ENCODE measurements at places on chromosomes 13 and 19. TPM values are rescaled to one million over a fixed set of nuclear protein-coding genes. Genes with fewer than 3 reads are reported as not detected.
A peak's percentile ranks its signal among the peaks of the same experiment; 100 is the strongest.

DNA sequence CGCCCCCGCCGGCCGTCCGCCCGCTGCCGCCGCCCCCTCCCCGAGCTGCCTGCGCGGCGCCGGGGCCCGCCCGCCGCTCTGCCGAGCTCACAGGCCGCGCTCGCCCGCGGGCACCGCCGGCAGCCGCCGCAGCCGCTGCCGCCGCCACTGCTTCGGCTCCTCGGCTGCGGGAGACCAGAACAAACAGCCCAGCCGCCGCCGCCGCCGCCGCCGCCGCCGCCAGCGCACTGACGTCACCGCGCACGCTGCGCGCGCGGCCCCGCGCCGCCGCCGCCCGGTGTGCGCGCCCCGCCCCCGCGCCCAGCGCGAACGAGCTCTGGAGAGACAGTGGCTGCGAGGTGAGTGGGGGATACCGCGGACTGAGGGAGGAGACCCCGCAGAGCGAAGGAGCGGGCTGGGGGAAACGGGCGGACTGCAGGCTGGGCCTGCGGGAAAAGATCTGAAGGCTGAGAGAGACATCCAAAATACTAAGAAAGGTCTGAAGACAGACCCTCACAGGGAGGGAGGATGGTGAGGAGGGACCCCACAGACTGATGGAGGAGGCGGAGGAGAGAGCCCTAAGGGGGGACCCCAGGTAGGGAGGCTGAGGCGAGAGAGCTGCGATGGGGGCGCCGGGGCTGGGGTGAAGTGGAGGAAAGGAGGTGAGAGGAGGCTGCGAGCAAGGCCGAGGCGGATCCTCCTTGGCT lies at the start of gene BRD4:
Gene BRD4, minus strand, starts transcription at position 229 of the 686 bp plus-strand sequence. CDS start 59,440 bp downstream, outside the sequence.
- peak within 1 kb of the TSS; percentile 80 for H3K27ac ChIP-seq
- no peaks in the 10 kb centered on the region for H3K36me3 ChIP-seq
- DNase-seq = peak; percentile 79
- H3K27me3 ChIP-seq = no peaks in the 10 kb centered on the region
- H3K4me1 ChIP-seq = no peaks in the 10 kb centered on the region

- H3K27ac ChIP-seq = no peak overlapping the region
- no peaks in the 10 kb centered on the region for H3K4me1 ChIP-seq
- no peak overlapping the region for H3K4me3 ChIP-seq
- DNase-seq = no peak
- H3K27me3 ChIP-seq = no peaks in the 10 kb centered on the region
These were observed 37.7 kb downstream of the CNMD start for GRCh38 chr13:52701728-52702465.

DNA sequence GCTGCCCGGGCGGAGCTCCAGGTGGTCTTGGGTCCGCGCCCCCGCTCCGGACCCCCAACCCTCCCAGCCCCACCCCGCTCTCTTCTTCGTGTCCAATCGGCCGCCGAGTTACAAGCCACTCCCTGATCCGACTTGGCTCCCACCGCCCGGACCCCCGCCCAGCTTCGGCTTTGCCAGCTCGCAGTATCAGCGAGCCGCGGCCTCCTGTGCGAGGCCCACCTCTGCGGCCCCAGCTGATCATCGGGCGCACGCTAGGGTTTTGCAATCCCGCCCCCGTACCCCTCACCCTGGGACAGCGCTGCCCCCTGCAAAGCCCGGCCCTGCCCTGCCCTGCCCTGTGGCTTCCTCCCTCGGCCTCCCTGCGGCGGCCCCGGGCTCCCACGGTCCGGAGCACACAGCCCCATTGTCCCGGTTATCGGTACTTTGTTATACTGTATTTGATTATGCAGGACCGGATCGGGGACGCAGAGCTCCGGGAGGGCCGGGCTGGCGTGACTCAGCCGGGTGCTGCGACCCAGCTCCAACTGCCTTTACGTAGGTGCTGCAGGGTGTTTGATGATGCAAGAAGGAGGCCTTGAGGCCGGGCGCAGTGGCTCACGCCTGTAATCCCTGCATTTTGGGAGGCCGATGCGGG lies 598 bp upstream of the LPAR2 start:
- H3K36me3 ChIP-seq = no peaks in the 10 kb centered on the region
- DNase-seq = peak; percentile 52
- peak overlapping the region; percentile 65 for H3K27ac ChIP-seq
- no peaks in the 10 kb centered on the region for H3K4me1 ChIP-seq
- H3K4me3 ChIP-seq = peak overlapping the region; percentile 73

PRX gene
- total RNA-seq = 1.7 TPM
